ENCODE measurements at places on chromosomes 13 and 19. TPM values are rescaled to one million over a fixed set of nuclear protein-coding genes. Genes with fewer than 3 reads are reported as not detected.

GRCh38 chr13:90293793-90294361 is 1053.6 kb upstream of the MIR17HG start:
- DNase-seq: no peak

DNA sequence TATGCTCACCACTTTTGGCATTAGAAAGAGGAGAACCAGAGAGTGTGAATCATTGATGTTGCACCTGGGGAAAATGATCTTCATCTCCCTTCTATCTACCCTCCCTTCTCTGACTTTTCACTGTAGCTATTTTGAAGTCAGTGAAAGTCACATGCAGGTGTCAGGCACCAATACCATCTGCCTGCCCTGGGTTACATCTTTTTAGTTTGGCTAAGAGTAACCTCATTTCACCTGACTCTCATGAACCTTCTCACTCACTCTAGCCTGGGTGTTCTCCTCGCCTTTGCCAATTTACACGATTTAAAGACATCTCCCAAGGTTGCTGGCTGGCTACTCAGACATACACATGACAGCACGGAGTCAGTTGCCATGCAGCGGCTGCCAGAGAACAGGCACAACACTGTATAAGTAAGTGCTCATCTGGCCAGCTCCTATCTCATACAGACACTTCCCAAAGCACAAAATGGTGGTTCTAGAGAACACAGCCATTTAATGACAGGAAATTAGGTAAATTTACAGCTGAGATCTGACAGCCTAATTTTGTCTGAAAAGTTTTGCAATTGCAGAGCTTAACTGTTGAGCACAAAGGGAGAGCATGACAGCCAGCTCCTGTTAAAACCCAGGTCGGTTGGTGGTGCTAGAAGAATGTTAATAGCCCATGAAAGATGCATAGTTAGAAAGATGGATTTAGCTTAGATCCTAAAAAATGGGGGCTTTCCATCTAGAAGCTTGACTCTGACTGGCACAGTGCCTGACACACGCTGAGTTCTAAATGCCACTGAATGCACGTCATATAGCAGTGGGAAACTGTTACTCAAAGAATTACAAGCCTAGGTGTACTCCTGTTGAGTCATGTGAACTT is 32.5 kb downstream of the LCP1 start:
- no peak for DNase-seq

DNA sequence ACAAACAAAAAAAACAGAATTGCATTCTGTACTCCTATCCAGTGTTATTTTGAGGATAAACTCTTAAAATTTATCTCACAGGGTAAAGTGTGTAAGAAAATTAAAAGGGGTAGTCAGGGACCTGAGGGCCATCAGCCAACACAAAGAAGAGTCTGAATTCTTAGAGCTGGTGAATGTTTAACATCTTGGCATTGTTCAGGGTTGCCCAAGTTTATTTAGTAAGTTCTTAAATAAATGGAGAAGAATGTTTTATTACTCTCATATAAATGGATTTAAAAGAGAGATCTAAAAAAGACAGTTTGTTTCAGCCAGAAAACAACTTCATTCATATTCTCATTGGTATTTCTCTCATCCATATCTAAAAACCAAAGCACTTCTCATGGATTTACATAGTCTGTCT is 171.7 kb downstream of the LACC1 start:
- no peak for DNase-seq

GRCh38 chr19:41565379-41565720 is 10.6 kb upstream of the CEACAM21 start:
- no peak for DNase-seq

U2AF1L4 gene
- 44.4 TPM for total RNA-seq

MTRF1 gene
- total RNA-seq: 14.4 TPM

SOX1 gene
- not detected for total RNA-seq

Measured in G401 (cell line).